ENCODE measurements at places on chromosomes 2 and 18. TPM values are rescaled to one million over a fixed set of nuclear protein-coding genes. Genes with fewer than 3 reads are reported as not detected.

DNA sequence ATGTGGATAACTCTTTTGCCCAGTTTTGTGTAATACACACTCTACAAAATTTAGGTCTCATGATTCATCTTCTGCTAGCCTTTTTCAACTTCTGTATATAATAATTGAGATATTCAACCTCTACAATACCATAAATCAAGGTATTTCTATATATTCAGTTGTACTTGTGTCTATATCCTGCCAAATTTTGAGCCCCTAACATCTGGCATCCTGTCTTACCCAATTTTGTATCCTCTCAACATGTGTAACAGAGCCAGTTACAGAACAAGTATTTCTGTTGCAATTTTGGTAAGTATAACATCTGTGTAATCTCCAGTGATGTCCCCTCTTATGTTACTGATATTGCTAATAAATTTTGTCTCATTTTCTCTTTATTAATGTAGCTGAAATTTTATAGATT, 145.8 kb downstream of the TRIB2 start:
- H3K27me3 ChIP-seq = no peaks in the 10 kb centered on the region
- no peaks in the 10 kb centered on the region for H3K36me3 ChIP-seq
- H3K4me1 ChIP-seq = no peaks in the 10 kb centered on the region
- no peak overlapping the region for H3K4me3 ChIP-seq
- no peak overlapping the region for H3K27ac ChIP-seq
- DNase-seq = no peak

Gene ABCA12
- not detected for total RNA-seq

Gene FAHD2B
- total RNA-seq = 3.9 TPM

DNA sequence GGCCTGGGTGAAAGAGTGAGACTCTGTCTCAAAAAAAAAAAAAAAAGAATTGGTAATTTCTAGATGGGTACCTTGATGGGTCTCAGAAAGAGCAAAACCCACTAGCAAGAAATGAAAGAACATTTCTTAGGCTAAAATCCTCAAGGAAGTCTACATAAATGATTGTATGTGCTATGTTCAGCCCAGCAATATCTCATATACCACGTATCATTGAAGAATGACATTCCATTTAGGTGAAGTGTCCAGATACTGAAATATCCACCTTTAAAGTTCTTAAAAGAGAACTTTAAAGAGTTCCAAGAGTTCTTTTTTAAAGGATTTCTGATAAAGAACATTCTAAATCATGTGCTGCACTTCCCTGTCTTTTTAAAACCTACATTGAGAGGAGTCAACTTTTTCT, 19.2 kb downstream of the NRP2 start:
- no peaks in the 10 kb centered on the region for H3K4me1 ChIP-seq
- H3K36me3 ChIP-seq = no peaks in the 10 kb centered on the region
- no peak for DNase-seq
- H3K27me3 ChIP-seq = no peaks in the 10 kb centered on the region
- H3K27ac ChIP-seq = no peak overlapping the region

- H3K27me3 ChIP-seq = no peaks in the 10 kb centered on the region
- no peaks in the 10 kb centered on the region for H3K4me1 ChIP-seq
- H3K27ac ChIP-seq = no peak overlapping the region
Observed at GRCh38 chr18:56647951-56648893, 2.9 kb upstream of the WDR7 start.

GRCh38 chr18:43847164-43848091, 570.1 kb upstream of the SYT4 start:
- peak overlapping the region; percentile 40 for H3K27ac ChIP-seq
- no peaks in the 10 kb centered on the region for H3K27me3 ChIP-seq
- H3K36me3 ChIP-seq = no peaks in the 10 kb centered on the region
- H3K4me3 ChIP-seq = no peak overlapping the region
- H3K4me1 ChIP-seq = no peaks in the 10 kb centered on the region

Gene PLCD4
- 9.9 TPM for total RNA-seq

Gene INO80B
- 83.3 TPM for total RNA-seq

Gene CCDC178
- not detected for total RNA-seq

DNA sequence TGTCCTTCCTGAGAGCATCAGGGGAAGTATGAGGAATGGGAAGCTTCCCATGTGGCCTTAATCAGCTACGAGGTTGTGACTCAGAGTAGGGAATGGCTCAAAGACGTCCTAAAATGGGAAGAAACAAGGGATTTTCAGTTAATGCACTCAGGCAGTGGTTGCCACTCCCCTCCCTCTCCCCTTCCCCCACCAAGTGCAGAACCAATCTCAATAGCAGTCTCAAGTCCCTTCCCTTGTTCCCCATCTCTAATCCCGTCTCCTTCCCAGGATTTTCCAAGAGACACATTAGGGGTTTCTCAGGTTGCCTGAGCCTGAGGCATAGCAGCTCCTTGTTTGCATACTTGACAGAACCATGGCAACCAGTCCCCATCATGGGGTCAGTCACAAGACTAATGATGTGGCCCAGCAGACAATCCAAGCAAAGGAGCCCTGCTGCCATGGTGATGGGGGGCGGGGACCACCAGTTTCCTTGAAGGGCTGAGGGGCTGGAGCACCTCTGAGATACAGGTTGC, 18.2 kb upstream of the RESP18 start:
- no peaks in the 10 kb centered on the region for H3K27me3 ChIP-seq
- no peaks in the 10 kb centered on the region for H3K4me1 ChIP-seq

Gene UGT1A6
- 37.7 TPM for total RNA-seq

Gene MBD5
- 22.9 TPM for total RNA-seq

GRCh38 chr2:17625446-17625845, 85.0 kb downstream of the VSNL1 start:
- no peaks in the 10 kb centered on the region for H3K27me3 ChIP-seq
- no peak for DNase-seq
- H3K4me1 ChIP-seq = no peaks in the 10 kb centered on the region
- H3K4me3 ChIP-seq = no peak overlapping the region

All from Peyer's patch (tissue), 4 donors.